ENCODE measurements at places on chromosomes 7 and 10.

- DNase-seq = no peak
Observed at GRCh38 chr10:61904733-61905725, 3.5 kb downstream of the ARID5B start.

- DNase-seq = no peak
Observed at GRCh38 chr10:103717341-103718246, 137.8 kb downstream of the SH3PXD2A start.

GRCh38 chr7:96675548-96675947 lies 34.1 kb downstream of the SEM1 start:
- DNase-seq = peak; percentile 14

- no peak for DNase-seq
Observed at GRCh38 chr10:127836176-127836575, 56.6 kb downstream of the CLRN3 start.

- no peak for DNase-seq
Observed at GRCh38 chr7:65951837-65952578, 30.0 kb downstream of the GUSB start.

GRCh38 chr7:157464971-157465886 lies 128.4 kb downstream of the DNAJB6 start:
- no peak for DNase-seq

GRCh38 chr10:718143-718700 lies 28.8 kb upstream of the DIP2C start:
- no peak for DNase-seq

- DNase-seq = peak; percentile 61
Observed at GRCh38 chr10:118590334-118590733, 5.1 kb downstream of the PRLHR start.

- no peak for DNase-seq
Observed at GRCh38 chr7:128099204-128099671, 68.0 kb upstream of the LRRC4 start.

GRCh38 chr7:100875356-100875751 lies 451 bp downstream of the SRRT start:
- DNase-seq = no peak

- DNase-seq = no peak
Observed at GRCh38 chr10:58715061-58715460, 202.4 kb downstream of the BICC1 start.

DNA sequence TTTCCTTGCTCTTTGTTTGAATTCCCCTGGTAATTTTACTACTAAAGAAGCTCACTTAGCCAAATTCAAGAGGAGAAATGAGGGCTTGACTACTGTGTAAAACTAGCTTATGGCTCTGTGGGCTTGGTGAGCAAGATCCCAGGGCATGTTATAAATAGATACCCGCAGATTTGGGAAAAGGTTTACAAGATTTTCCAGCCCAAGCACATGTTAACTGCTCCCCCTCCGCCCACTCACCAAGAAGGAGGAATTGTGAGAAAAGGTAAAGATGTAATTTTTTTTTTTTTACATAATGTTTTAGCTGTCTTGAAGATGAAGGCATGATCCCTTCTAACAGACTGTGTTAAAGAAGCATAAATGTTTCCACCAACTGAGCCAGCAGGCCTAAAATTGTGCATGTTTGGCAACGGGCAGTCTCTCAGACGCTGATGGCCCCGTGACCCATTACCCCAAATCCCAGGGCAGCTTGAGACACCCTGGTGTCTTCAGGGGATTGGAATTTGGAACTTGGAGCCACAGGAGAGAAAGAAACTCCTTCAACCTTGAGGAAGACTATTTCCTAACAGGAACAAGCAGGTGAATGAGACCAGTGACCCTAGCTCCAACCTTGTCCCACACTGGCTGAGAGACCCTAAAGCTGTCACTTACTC lies 429.8 kb upstream of the CELF2 start:
- DNase-seq = no peak

- DNase-seq = no peak
Observed at GRCh38 chr7:86943447-86943846, 116.0 kb downstream of the ELAPOR2 start.

GRCh38 chr10:48555310-48556042 lies 49.4 kb downstream of the ARHGAP22 start:
- no peak for DNase-seq

GRCh38 chr10:119349937-119350501 lies 142.6 kb downstream of the GRK5 start:
- DNase-seq = no peak

DNA sequence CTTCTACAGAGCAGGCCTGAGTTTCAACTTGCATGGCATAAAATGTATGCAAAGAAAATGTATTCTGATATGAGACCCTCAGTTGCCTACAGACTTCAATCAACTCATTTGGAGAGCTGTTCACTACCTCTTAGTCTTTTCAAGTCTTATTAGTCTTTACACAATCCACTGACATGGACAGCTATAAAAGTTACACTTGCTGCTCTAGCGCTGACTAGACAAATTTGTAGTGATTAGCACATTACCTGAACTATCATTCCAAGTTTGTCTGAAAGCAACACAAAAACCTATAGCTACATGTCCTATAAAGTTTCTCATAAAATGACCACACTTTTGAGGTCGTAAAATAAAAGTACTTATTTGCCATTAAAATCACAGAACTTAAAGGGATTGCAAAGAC lies 83.9 kb downstream of the PARD3 start:
- DNase-seq = no peak

- DNase-seq = no peak
Observed at GRCh38 chr7:38893061-38893460, 15.9 kb downstream of the VPS41 start.

GRCh38 chr10:52111101-52111891 lies 202.8 kb upstream of the DKK1 start:
- DNase-seq = no peak

DNA sequence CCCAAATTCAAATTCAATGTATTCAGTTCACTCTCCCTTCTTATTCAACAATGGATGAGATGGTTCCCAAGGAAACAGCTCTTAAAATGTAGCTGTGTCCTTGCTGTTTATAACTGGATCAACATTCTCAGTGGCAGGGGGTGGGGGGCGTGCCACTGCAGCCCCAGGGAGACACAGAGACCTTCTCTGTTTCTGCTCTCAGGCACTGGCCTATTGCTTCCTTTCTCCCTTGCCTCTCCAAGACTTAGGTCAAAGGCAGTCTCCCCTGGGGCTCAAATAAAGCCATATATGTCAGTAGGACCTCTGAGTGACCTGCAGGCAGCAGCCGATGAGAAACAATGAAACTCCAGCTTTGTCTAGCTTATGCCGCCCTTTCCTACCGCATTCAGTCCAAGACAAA lies 20.7 kb downstream of the VSTM4 start:
- no peak for DNase-seq

- peak; percentile 19 for DNase-seq
Observed at GRCh38 chr10:96910488-96911395, 78.6 kb downstream of the LCOR start.

DNA sequence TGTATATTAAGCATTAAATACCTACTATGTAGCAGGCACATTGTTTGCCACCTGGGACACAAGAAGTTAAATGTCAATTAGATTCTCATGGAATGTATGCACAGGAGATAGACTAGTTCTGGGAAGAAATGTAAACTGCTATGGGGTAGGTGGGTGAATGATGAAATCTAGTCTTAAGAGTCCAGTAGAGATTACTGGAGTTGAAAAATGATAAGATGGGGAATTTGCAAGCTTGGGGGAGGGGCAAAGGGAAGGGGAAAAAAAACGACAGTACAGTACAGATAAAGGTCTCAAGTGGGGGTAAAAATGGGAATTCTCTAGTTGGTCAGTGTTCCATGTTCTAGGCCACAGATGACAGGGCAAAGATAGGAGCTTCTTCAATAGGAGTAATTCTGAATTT lies 94.4 kb downstream of the ATE1 start:
- no peak for DNase-seq

DNA sequence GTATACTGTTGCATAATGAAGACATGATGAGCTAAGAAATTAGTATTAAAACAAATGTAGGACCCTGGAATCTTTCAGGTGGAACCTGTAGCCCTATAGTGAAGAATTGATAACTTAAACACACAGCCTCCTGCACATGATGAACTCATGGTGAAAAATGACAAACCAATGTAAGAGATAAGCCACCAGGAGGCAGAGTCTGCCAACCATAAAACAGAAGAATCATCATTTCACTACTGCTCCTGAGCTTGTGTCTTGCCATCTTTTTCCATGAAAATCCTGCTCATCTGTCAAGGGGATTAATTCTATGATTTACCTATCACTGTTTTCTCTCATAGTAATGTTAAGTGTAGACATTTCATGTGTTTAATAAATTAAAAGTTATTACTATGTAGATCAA lies 363.9 kb downstream of the MALRD1 start:
- DNase-seq = peak; percentile 13

GRCh38 chr10:97058521-97058920 lies 127.2 kb downstream of the SLIT1 start:
- DNase-seq = no peak

GRCh38 chr10:50417886-50418830 lies 166.8 kb upstream of the ASAH2 start:
- no peak for DNase-seq

DNA sequence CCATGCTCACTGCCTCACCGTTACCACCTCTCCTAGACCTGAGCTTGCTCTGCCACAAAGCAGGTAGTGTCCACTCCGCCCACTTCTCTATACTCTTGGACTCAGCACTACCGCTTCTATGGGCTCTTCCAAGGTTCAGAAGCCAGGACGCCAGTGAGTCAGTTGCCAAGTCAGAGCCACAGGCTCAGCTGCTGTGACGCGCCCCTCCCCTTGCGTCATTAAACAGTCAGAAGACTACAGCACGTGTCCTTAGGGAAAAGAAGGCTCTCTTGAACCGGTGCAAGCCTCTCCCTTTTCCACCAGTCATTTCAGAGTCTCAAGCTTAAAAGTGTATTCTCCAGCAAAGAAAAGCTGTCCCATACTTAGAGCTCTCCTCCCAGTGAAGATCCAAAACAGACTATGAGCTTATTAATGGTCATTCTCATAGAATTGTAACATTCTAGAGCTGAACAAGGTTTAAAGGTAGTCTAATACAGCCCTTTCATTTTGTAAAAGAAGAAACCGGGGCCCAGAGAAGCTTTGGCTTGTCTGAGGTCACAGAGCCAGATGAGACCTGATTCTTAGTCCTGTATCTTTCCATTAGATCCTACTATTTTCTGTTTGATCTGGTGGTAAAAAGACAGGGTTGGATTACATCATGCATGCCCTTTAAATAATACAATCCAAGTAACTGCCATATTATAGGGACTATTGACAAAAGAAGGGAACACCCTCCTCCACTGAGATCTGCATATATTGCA lies 40.9 kb upstream of the MET start:
- peak; percentile 70 for DNase-seq

- DNase-seq = no peak
Observed at GRCh38 chr10:59668096-59668495, 41.6 kb downstream of the SLC16A9 start.

GRCh38 chr10:17453373-17454091 lies 863 bp downstream of the ST8SIA6 start:
- DNase-seq = no peak

DNA sequence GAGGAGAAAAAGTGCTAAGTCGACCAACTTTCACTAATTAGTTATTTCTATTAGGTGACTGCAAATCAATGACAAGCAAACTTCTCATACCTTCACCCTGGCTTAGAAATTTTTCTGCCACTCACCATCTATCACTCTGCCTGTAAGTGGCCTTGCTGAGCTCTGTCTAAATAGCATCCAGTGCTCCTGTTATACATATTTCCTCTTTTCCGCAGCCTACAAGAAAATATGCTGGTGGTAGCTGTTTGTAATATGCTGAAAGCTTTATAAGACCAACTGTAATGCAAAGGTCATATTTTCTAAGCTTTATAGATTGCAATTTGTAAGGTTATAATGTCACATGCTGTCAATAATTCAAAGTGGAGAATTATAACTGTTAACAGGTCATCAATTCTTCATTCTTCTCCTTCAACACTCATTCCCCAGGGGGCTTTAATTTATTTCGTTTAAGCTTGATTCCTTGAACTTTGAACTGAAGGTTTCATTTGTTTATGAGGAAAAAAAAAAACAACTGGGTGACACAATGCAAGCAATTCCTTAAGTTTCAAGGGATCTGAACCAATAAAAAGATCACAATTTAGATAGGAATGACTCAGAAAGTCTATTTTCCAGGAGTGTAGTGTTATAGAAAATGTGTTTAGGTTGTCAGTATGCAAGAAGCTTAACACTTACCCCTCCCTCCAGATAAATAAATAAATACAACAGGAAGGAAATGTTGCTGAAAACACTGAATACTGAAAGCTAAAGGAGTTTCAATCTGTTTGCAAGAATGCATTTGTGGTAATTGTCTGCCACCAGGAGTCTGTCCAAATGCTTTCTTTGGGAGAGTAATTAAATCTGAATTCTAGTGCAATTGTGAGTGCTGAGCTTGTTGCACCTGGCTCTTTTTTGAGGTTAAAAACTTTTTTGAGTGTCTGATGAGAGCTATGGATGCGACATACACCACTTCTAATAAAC lies 183.7 kb downstream of the SORCS1 start:
- DNase-seq = no peak

DNA sequence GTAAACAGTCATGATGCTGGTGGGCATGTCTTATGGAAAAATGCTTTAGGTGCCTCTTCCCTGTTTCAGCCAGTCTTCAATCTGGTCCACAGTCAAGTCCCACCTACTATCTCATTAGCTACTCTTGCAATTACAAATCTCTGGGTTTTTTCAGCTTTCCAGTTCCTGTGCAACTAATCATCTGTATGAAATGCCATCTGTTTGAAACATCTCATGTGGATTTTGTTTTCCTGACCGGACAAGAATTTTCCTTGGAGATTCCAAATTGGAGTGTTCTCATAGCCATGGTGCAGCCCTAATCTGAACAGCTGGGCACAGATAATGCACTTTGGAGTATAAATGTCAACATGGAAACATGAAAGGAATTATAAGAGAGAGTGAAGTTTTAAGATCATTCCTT lies 41.3 kb upstream of the CALN1 start:
- no peak for DNase-seq

DNA sequence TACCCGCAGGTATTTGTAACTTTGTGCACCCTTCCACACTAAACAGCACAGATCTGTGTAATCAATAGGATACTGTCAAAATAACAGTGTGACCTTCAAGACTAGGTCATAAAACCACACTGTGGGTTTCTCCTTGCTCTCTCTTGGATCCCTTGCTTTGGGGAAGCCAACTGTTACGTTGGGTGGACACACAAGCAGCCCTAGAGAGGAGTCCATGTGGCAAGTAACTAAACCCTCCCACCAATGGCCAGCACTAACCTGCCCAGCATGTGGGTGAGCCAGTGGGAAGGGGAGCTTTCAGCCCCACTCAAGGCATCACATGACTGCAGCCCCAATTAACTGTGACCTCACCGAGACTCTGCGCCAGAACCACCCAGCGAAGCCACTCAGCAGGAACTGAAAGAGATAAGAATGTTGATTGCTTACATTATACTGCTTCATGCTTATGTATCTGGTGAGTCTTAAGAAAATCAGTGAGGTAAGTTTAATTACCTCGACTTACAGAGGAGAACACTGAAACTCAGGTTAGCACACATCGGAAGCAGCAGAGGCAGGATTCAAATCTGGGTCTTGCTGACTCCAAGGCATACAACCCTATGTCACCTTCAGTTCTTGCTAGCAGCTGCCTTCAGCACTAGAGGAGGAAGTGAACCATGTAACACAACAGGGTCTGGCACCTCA lies 9.4 kb upstream of the ZC3HAV1 start:
- DNase-seq = no peak

GRCh38 chr7:78679112-78679876 lies 774.2 kb downstream of the MAGI2 start:
- DNase-seq = no peak

GRCh38 chr7:115267503-115267902 lies 345.6 kb downstream of the MDFIC start:
- no peak for DNase-seq
